ENCODE measurements at places on chromosomes 2 and 18. TPM values are rescaled to one million over a fixed set of nuclear protein-coding genes. Genes with fewer than 3 reads are reported as not detected.

- peak; percentile 83 for DNase-seq
These were observed 52.9 kb downstream of the TRIB2 start for GRCh38 chr2:12769492-12770105.

- DNase-seq: no peak
These were observed 399.4 kb upstream of the CELF4 start for GRCh38 chr18:37964885-37965571.

DNA sequence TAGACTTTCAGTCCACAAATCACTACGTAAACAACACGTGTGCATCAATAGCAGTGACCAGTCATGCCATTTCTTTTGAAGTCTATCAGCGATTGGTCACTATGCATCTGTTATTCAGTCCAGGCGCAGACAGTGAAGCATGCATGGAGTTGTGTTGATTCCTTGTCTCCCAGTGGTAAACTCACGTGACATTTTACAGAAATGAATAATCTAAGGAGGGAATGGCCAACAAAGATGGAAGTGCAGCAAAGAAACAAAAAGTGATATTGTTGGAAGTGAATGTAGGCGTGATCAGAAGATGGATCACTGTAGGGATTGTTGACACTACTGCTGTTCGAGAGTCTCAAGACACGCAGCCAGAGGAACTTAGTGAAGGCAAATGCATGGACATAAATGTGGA is 317.8 kb upstream of the MGAT5 start:
- no peak for DNase-seq

- no peak for DNase-seq
These were observed 26.7 kb downstream of the ZEB2 start for GRCh38 chr2:144493027-144493809.

DNA sequence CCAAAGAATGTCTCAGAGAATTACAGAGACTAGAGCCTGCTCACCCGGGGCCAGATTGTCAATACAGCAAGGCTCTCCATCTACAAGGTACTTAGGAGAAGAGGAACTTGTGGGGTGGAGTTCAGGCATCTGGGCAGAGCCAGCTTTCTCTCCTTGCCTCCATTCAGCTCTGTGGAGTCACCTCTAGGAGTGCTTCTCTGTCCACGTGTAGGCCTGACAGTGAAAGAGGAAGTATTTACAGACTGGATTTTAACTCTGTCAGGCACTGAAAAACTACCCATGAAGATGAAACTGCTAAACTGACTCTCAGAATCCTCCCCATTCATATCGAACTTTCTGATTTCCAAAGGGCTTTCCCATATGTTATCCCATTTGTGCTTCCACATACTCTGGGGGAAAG is 315.6 kb downstream of the SETBP1 start:
- no peak for DNase-seq

DNA sequence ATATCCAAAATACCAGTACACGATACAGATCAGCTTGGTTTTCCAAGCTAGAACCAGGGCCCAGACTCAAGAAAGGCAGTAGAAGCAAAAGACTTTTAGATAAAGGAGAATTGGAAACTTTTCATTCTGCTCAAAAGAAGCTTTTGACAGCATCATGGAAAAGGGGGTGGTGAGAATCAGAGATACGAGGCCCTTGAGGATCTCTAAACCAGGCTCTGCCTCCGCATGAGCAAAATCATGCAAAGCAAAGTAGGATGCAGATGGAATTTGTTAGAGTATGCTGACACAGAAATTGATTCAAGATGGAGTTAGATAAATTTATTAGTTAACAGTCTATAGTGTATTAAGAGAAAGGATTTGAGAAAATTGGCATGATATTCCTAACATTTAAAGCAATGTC is 39.8 kb downstream of the FAM98A start:
- no peak for DNase-seq

- no peak for DNase-seq
These were observed 259.7 kb downstream of the CDH19 start for GRCh38 chr18:66344227-66344626.

The TMEM247 gene
- total RNA-seq: not detected

The ACVR1 gene
- total RNA-seq: 26.8 TPM

The FAM228A gene
- 0.15 TPM for total RNA-seq

The CABYR gene
- not detected for total RNA-seq

The KCNIP3 gene
- total RNA-seq: 5.3 TPM

The HPCAL1 gene
- total RNA-seq: 40.5 TPM
